GM23338 (cell line): ENCODE measurements at places on chromosomes 11 and 22. TPM values are rescaled to one million over a fixed set of nuclear protein-coding genes. Genes with fewer than 3 reads are reported as not detected.

- no peak for DNase-seq
These were observed 6.7 kb upstream of the OOSP4A start for GRCh38 chr11:59957094-59957493.

GRCh38 chr22:26429458-26430286, 612 bp downstream of the ASPHD2 start:
- peak; percentile 43 for DNase-seq

- DNase-seq: no peak
These were observed 79.2 kb downstream of the STIM1 start for GRCh38 chr11:3934658-3935057.

DNA sequence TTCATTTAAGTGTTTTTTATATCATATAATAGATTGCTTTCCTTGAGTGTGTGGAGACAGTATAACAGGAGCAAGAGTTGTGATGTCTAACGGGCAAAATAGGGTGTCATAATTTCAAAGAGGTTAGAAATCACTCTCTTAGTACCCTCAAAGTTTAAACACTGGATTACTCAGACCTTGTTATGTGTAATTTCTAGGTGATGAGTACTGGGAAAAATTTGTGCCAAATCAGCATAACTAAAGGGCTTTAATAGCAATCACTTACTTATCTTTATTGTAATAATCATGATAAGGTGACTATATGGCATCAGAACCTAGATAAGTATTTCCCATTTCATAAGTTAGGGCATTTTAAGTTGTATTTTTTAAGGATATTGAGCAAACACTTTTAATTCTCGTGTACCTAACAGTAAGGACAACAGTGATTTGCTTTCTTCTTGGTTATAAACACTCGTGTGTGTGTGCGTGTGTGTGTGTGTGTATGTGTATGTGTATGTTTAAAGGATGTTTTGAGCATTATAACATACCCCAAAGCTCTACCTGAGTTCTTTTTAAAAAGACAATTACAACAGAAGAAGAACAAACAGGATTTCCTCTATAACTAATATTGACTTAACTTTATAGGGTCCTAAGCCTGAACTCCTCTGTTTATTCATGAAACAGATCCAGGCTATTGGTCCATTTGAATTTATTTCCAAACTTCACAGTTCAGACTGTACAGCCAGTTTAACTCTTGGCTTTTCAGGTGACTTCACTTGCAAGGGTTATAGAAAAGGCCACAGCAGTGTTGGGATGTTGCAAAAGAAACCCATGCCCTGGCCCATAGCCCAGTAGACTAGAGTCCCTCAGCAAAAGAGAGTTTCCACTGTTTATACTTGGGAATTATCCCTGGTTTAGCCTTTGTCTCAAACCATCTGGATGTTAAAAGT, 23.7 kb upstream of the PDE3B start:
- no peak for DNase-seq

GRCh38 chr11:44789496-44789895, 62.7 kb downstream of the TSPAN18 start:
- no peak for DNase-seq

- DNase-seq: no peak
These were observed 21.1 kb downstream of the SHISA8 start for GRCh38 chr22:41893591-41894375.

DNA sequence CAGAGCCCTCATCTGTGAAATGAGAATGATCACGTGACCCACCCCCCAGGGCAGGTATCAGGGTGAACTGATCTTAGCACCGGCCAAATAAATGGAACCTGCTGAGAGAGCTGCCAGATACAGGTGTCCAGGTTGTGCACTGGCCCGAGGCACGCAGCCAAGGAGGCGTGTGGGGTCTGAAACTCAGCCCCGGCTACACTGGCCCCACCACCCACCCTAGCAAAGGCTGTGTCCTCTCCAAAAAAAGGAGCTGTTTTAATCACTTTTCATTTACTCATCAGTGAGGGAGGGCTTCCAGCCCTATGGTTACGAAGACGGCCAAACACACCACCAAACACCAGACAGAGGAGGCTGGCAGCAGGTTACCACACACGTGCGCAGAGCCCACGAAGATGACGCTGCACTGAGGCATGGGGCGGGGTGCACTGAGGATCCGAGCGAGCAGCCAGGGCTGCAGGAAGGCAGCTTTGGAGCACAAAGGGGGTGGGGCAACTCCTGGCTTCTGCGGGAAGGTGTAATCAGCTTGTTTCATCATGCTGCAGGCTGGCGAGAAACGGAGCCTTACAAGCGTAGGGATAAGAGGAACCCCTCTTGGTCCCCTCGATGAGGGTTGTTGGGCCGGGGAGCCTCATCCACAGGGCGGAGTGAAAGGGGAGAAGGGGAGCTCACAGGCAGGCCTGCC, 19.5 kb upstream of the SLC22A12 start:
- peak; percentile 65 for DNase-seq

DNA sequence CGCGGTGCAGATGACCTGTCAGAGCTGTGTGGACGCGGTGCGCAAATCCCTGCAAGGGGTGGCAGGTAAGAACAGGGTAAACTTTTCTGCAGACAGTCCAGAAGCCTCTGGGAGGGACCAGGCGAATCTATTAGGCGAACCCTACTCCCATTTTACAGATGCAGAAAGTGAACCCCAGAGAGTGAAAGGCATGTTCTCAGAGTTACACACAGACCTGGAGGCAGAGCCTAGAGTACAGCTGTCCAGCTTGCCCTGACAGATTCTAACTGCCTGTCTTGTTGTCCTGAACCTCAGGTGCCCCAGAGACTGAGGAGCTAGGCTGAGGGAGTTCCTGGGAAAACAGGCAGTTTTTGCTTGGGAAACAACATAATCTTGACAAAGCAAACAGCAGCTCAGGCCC, 665 bp downstream of the CCS start:
- no peak for DNase-seq

GRCh38 chr11:59112494-59112893, 5.5 kb downstream of the FAM111B start:
- DNase-seq: no peak

DNA sequence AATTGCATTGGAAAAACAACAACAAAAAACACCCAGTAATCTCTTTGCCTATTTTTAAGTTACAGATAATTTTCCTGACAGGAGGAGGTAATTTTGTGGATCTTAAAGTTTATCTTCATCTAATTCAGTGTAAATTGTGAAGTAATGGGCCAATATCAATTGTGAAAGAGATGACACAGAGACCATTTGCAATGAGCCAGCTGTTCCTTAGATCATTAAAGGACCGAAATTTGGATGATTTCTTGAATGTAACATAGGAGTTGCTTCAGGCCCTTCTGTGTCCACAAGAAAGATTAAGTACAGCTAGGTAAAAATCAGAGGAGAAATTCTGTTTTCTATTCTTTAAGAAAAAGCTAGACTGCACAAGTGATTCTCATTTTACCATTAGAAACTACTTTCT, 718.5 kb upstream of the ANO3 start:
- no peak for DNase-seq

MUC2 gene
- total RNA-seq: not detected in 2 replicates

ARHGEF17 gene
- 11.0 and 15.0 TPM in 2 replicates for total RNA-seq
